ENCODE measurements at places on chromosomes 5 and 9.

DNA sequence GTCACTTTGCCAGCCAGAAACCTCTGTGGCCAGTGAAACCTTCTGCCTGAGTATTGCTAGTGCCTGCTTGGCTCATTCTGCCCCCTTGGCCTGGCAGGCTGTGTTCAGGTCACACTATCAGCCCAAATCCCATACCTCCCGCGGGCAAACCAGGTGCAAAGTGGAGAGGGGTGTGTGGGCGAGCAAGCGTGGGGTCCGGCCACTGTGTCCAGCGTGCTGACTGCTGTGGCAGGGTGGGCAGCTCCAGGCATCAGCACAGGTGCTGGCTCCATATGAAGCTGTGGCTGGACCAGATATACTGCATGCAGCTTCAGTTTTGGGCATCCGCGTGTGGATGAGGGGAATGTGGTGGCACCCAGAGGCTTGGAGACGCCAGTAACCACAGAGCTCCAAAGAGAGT is 576.5 kb upstream of the EDIL3 start:
- no peak for DNase-seq

GRCh38 chr5:108078345-108078744 is 303.6 kb downstream of the FBXL17 start:
- DNase-seq: no peak

GRCh38 chr9:123541411-123541810 is 185.4 kb downstream of the CRB2 start:
- no peak for DNase-seq

GRCh38 chr5:654071-654778 is 38.9 kb downstream of the TPPP start:
- DNase-seq: no peak

GRCh38 chr9:131178382-131178781 is 53.0 kb downstream of the NUP214 start:
- peak; percentile 49 for DNase-seq

DNA sequence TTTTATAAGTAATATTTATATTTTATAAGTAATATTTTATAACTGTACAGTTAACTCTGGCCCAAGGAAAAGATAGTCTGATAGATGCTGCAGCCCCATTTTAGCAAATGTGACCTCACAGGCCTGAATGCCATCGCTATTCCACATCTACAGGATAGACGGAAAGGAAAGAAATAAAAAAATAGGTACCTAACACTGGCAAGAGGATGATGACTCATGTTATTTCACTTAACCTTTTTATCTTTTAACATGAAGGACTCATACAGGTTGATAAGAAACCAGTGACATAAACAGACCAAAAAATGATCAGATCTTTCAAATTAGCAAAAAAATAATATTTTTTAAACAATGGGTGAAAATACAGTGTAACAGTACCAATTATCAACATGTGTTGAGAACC is 2.7 kb downstream of the CD274 start:
- no peak for DNase-seq

DNA sequence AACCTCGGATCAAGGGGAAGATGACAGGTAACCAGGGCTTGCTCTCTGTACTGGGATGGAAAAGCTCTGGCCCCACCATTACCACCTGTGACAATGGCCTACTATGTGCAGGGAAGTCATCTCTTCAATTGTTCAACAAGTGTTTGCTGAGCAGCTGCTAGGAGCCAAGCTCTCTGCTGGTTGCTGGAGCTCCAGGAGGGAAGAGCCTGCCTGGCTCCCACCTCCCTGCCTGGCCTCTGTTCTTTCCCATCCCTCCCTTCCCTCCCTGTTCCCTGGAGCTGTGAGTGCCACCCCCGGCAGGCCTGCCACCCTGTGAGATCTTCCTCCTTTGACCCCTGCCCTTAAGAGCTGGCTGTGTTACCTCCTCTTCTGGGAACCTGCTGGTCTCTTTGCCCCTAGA is 59.7 kb upstream of the IER5L start:
- DNase-seq: no peak

- DNase-seq: peak; percentile 62
Measured at GRCh38 chr9:131678499-131679111, 61.3 kb downstream of the RAPGEF1 start.

DNA sequence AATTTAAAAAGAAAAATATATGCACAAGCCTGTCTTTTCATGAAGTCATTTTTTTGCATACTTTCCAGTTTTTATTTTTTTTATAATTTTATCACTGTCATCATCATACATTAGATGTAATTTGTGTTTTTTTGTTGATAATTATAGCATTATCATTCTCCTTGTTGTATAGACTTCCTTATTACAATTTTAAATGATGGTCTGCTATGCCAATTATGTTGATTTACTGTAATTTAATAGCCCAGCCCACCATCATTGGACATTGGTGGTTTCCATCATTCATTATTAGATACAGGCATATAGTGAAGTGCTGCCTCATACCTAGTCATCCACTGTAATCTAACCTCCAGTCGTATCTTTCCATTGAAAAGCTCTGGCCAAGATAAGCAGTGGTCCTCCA is 3.8 kb upstream of the TJP2 start:
- no peak for DNase-seq

- DNase-seq: no peak
Measured at GRCh38 chr5:145980259-145980658, 43.9 kb downstream of the SH3RF2 start.

- DNase-seq: peak; percentile 76
Measured at GRCh38 chr5:90434116-90434714, 24.7 kb upstream of the CETN3 start.

- DNase-seq: no peak
Measured at GRCh38 chr5:1437226-1437829, 7.9 kb downstream of the SLC6A3 start.

DNA sequence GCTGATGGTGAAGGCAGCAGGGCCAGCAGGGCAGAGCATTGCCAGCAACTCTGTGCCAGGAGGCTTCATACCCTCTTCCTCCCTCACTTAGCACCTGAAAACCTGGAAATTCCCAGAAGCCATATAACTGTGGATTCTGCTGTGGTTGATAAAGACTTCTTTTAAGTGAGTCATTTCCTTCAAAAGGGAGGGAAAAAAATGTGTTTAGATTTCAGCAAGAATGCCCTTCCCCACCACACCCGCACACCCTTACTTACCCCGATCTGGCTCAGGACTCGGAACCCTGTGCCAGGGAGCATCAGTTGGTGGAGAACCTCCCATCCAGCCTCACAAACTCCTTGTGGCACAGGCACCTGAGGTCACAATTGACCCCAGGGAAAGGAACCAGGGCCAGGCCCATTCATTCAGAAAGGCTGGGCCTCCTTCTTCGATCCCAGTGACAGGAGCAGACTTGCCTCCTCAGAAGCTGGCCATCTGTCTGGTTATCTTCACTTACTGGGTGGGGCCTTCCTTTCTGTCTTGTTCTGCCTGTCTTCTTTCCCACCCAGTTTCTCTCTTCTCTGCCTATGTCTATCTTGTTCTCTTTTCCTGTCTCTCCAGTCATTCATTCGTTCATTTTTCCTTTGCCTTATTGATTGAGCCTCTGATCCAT is 62.6 kb downstream of the PLAC8L1 start:
- DNase-seq: peak; percentile 45

GRCh38 chr9:70012569-70012968 is 31.1 kb upstream of the MAMDC2 start:
- no peak for DNase-seq

- DNase-seq: no peak
Measured at GRCh38 chr5:10705747-10706146, 55.3 kb downstream of the DAP start.

DNA sequence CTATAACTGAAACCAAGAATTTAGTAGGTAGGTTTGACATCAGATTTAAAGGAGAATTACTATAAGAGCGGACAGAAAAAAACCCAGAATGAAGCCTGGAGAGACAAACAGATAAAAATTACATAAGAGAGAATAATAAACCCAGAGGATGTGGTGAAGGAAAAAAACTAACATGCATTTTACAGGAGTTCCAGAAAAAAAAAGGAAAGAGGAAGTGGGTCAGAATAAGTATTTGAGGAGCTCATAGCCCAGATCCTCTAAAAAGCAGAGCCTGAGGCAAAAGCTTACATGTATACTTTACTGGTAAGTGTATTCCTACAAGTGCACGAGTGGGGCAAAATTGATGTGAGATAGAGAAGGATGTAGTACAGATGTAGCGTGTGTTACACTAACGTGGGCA is 43.1 kb upstream of the NAA35 start:
- DNase-seq: no peak

DNA sequence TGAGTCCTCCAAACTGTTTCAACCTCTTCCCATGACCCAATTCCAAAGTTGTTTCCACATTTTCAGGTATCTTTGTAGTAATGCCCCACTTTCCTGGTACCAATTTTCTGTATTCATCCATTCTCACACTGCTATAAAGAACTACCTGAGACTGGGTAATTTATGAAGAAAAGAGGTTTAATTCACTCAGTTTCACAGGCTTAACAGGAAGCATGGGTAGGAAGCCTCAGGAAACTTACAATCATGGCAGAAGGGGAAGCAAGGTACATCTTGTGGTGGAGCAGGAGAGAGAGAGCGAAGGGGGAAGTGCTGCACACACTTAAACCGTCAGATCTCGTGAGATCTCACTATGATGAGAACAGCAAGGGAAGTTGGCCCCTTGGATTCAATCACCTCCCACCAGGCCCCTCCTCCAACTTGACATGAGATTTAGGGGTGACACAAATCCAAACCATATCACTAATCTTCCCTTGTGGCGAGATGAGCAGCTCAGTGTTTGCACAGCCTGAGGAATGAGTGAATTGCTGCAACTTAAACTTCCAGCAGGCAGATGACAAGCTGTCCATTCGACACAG is 42.9 kb downstream of the TRIP13 start:
- no peak for DNase-seq

DNA sequence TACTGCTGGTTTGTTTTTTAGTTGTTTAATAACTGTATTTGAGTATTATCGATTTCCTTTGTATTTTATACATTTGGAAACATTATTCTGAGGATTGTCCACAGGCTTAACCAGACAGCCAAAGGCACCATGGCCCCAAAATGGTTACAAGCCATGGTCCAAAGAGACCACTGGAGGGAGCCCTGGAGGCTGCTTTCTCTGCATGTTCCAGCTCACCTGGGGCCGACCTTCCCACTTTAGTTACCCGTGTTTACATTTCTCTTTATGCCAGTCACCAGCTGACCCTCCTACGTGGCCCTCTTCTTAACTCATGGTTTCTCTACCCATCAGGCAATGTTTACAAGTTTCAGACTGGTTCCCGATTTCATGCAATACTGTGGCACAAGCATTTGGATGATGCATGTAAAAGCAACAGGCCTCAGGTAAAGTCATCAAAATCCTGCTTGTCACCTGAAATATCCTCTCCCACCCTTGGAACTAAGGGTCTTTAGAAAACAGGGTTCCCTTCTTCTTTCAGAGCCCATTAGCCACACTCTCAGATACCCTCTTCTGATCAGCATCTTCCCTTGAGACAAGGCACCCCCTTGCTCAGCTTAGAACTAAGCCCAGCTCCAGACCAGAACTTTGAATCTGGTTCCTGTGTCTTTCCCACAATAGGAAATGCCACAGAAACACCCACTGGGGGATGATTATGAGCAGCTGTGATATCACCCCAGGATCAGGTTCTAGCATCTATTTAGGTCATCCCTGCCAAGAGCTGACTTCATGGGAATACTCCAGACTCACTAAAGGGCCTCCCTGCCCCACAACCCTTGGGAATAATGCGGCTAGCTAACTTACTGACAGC is 49.9 kb upstream of the GARNL3 start:
- DNase-seq: peak; percentile 68

- no peak for DNase-seq
Measured at GRCh38 chr5:144583541-144584449, 413.1 kb downstream of the KCTD16 start.

GRCh38 chr5:148471379-148471778 is 87.6 kb downstream of the FBXO38 start:
- DNase-seq: no peak

DNA sequence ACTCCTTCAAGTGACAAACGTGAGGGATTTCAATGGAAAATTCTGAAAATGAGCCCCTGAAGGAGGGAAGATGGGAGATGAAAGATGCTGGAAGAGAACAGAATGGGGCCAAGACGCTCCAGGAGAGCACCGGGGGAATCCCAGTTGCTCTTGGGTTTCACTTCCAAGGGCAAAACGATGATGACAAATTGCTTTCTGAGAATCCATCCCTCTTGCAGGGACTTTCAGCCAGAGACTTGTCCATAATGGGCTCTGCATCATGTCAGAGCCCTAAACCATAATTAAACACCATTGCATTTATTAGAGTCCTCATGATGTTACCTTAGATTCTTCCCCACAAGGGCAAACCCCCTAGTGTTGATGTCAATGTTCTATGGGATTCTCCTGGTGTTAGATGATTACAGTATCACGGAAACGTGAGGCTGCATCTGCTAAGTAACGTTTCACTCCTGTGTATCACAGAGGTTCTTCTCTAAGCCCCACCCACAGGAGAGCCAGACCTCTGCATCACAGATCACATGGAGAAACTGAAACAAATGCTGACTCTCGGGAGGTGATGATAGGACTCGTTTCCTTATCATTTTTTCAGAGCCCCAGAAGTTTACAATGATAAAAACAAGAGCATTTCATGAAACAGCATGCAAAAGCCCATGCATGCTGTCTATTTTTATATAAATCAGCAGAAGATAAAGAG is 114.4 kb downstream of the TENT4A start:
- no peak for DNase-seq

GRCh38 chr5:80125962-80126480 is 90.9 kb downstream of the THBS4 start:
- DNase-seq: no peak

DNA sequence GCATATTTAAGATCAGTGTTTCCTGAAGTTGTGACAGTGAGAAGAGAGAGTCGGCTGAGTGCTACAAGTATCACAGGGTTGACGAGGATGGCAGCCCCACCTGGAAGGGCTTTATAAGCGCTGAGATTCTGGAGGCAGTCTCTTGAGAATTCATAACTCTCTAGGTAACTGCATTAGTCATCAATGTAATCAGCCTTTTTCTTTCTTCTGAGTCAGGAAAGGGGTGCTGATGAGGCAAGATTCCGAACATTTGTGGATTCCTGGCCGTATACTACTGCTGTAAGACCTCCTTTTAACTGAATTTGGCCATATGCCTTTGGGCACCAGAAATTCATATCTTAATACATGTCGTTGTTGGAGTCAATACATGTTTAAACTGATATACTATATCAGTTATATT is 6.6 kb upstream of the RNF20 start:
- DNase-seq: no peak

GRCh38 chr9:38424918-38425317 is 664 bp upstream of the IGFBPL1 start:
- no peak for DNase-seq

GRCh38 chr9:35948901-35949318 is 9.0 kb downstream of the OR2S2 start:
- peak; percentile 8 for DNase-seq

DNA sequence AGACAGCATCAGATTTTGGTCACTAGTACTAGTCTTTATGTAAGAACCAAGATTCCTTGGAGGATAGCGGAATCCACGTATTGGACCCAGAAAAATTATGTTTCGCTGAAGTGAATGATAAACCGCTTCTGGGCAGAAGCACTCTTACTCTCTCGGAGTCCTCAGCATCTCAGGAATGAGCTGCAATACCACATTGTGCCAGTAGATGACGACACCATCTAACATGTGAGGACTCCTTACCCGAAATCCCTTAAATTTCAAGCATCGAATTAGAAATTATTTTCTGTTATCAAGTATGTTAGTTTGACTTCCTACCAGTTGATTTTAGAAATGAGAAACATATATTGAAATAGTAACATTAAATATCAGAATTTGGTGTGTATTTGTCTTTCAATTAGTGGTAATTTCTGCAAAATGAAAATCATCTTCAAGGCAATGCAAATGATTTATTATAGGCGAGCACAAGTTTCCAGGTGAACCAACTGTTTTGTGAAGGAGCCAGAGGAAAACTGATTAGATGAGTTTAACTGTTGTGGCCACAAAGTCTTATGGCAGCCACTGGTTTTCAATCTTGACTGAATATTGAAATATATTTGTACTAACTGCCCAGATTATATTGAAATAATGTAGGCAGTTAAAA is 66.0 kb upstream of the CAMK4 start:
- DNase-seq: peak; percentile 83
